PC-9 (cell line): ENCODE measurements at places on chromosomes 1 and 21. TPM values are rescaled to one million over a fixed set of nuclear protein-coding genes. Genes with fewer than 3 reads are reported as not detected.

The AMY1C gene
- total RNA-seq, result not detected in 2 replicates

The RGS8 gene
- not detected in 2 replicates for total RNA-seq

The SPRR4 gene
- total RNA-seq, result not detected in 2 replicates

The ATAD3C gene
- 4.0 and 4.2 TPM in 2 replicates for total RNA-seq

The CYP4B1 gene
- 3.1 and 3.5 TPM in 2 replicates for total RNA-seq

The MLLT11 gene
- total RNA-seq, result 15.0 and 23.3 TPM in 2 replicates

The MAST2 gene
- total RNA-seq, result 58.8 and 69.3 TPM in 2 replicates

The NEK7 gene
- 67.4 and 82.2 TPM in 2 replicates for total RNA-seq

The RGS7 gene
- 2.0 and 5.8 TPM in 2 replicates for total RNA-seq

The CD84 gene
- not detected in 2 replicates for total RNA-seq
